ENCODE measurements at places on chromosomes 2 and 18.

DNA sequence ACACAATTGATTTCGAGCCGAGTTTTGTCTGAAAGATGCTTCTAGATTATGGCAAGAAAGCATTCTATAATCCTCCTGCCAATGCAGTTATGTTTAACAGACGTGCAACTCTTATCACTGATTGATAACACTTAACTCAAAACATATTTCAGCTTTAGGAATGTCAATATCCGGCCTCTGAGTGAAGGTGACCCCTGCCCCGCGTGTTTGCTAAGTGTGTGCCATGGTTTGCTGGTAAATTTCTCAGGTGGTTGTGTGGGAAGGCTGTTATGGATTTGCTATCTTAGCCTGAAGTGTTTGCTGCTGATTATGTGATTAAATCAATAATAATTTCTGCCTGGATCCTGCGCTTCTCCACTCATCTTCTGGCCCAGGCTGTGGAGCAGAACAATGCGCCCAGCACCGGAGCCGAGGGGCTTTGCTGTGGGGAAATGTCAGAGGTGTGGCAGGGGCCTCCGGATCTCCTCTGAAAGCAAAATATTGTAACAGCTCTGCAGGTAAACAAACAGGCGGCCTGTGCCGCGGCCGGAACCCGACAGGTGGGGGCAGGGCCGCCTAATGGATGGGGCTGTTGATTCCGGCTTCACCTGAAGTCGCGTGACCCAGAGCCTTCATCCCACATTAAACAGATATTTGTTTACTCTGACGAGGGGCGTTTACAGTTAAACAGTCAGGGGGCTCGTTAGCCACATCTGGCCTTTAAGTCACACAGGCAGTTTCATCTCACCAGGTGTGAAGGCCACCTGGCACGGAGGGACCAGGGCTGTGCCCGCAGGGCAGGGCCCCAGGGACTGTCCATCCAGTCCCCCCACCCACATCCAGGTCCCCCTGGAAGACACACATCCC, 210.7 kb upstream of the SALL3 start:
- DNase-seq = no peak

- no peak for DNase-seq
Observed at GRCh38 chr18:3209859-3210569, 9.8 kb downstream of the MYOM1 start.

DNA sequence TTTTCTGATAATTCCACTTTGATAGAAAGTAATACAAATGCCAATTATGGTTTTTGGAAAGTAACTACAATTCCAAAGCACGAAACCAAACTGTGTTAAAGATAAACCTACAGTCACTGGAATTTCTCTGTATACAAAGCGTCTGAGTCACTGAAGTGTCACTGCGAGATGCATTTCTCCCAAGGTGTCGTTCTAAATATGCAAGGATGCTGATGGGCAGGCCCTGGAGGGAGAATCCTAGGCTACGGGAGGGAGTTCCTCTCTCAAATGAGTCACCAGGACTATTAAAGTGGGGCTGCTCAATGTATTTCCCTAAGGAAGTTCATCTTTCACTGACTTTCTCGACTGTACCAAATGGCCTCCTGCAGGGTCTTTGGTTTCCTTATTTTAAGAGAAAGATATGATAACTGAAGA, 163.8 kb upstream of the STK17B start:
- DNase-seq = no peak

DNA sequence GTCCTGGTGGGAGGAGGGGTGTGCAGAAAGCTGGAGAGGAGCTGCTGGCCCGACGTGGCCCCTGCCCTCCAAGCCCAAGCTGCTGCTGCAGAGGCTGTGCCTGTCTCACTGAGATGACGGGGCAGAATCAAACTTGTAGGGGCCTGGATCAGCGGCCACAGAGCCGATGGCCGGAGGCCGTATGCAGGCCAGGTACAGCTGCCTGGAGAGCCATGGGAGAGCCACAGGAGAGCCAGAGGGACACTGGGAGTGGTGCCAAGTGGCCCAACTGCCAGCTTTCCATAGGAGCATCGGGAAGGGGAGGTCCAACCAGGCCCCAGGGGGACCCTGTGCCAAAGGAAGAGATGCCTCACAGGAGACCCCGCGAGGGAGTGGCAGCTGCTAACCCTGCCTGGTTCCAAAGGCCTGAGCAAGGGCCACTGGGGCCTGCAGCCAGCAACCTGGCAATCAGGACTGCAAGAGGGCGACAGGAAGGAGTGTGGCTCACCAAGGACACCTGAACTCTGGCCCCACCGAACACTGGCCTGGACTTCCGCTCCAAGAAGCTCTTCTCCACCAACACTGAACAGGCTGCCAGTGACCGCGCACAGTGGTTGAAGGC, 70.7 kb downstream of the HDAC4 start:
- no peak for DNase-seq

- no peak for DNase-seq
Observed at GRCh38 chr2:71926876-71927756, 220.5 kb downstream of the CYP26B1 start.

GRCh38 chr18:55319459-55320193, 268.4 kb downstream of the TCF4 start:
- DNase-seq = no peak

DNA sequence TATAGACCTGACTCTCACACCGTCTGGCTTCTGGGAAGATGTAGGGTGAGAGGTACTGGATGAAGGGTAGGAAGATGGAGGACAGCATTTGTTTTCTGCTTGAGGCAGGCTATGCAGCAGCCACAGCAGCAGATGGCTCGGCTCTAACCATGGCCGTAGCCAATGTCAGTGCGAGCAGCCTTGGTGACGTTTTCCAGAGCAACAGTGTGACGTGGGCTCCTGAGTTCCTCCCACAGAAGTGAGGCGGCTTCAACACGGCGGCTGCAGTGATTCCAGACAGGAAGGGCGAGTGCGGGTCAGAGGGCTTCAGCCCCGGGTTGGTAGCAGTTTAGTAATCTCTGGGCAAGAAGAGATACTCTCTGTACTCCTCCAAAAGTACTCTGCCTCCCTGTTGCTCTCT, 133.0 kb upstream of the MYT1L start:
- DNase-seq = no peak

- DNase-seq = no peak
Observed at GRCh38 chr18:63961435-63961980, 8.4 kb upstream of the SERPINB8 start.

DNA sequence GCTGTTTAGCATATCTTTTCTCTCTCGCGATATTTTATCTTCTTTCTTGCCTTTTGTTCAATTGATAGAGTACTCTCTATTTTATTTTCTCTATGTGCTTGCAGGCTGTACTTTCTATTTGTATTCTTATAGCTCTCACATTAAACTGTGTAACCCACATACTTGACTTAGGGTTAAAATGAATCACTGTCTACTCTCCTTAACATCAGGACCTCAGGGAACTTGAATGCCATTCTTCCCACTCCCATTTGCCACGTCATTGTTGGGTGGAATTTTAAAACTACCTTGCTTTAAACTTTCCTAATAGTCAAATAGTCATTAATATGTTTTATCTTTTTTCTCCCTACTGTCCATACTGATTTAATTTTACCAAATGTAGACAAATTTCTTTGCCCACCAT, 269.7 kb downstream of the ALPK2 start:
- DNase-seq = no peak

- no peak for DNase-seq
Observed at GRCh38 chr2:191892391-191892790, 45.5 kb upstream of the CAVIN2 start.

GRCh38 chr2:120737340-120738101, 1.9 kb downstream of the GLI2 start:
- no peak for DNase-seq

DNA sequence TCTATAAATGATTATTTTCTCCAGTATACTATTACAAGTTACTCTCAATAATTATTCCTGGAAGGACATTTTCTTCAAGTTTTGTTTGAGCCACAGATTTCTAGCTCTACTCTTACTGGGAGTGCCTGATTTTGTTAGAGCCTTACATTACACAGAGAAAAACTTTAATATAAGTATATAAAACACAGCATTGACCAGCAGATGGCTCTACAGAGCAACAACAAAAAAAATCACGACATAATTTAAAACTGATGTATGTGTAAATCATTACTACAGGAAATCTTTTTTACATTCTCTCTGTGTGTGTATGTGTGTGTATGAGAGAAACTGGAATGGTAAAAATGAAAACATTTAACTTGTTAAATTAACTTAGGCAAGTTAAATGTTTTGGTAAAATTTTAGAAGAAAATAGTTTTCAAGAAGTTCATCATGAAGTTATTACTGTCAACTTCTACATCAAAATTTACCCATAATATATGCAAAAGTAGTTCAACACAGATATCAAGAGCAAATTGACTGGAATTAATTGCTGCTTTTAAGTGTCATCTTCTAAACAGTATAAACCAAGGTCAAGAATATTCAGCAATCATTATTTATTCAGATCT, 103.3 kb downstream of the MDH1 start:
- peak; percentile 7 for DNase-seq
